ENCODE measurements at places on chromosomes 11 and 22. TPM values are rescaled to one million over a fixed set of nuclear protein-coding genes. Genes with fewer than 3 reads are reported as not detected.
A peak's percentile ranks its signal among the peaks of the same experiment; 100 is the strongest.

IGLL1 gene
- not detected for total RNA-seq

TRIM49B gene
- total RNA-seq: not detected

GNAZ gene
- total RNA-seq: 1.4 TPM

FAM83F gene
- 1.6 TPM for total RNA-seq

SRRD gene
- total RNA-seq: 15.1 TPM

PLA2G6 gene
- total RNA-seq: 91.4 TPM

GRCh38 chr11:123904932-123905331 is 3.0 kb downstream of the OR8D4 start:
- DNase-seq: no peak

DNA sequence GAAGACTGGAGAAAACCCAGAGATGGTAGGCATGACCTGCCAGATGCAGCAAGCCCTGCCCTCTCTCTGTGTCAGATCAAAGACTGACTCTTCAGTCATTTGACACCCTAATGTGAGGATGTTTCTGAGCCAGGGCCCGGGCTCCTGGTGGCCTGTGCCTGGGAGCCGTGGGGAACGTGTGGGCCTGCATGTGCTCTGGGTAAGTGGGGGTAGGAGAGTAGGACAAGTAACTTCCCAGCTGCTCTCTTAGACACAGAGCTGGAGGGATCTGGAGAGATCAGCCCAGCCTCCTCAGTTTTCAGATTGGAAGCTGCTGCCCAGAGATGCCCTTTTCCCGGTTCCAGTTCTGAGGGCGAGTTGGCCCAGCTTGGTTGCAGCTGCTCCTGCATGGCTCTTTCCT is 110.8 kb downstream of the TEAD1 start:
- no peak for DNase-seq

DNA sequence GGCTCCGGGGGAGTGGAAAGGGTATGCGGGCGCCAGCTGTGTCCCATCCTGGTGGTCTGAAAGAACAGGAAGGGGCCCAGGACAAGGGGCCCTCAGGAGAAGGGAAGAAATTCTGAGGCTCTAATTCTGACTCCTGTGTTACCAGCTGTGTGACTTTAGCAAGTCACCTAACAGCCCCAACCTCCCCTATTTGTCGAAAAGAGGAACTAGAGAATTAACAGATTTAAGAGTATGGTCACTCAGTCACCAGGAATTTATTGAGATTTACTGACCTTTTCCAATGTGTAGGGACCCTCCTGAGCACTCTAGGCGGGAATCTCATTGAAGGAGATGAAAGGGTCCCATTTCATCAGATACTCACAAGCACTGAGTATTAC is 14.6 kb downstream of the RPS6KA4 start:
- no peak for DNase-seq

DNA sequence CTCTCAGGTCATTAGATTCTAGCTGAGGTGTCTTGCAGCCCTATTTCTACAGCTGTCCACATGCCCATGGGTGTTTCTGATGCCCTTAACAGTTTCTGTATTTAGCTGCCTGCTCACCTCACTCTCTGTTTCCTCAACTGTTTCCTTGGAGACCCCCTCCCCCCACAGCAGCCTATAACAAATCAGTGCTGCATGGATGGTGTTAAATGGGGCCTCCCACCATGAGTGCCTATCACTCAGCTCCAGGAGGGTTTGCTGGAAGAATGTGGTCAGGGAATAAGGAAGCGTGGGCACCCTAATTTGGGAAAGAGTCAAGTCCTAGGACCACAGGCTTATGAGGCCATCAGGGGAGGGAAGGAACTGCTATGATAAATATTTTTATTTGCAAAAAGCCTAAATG is 8.6 kb downstream of the KLHL35 start:
- DNase-seq: no peak

DNA sequence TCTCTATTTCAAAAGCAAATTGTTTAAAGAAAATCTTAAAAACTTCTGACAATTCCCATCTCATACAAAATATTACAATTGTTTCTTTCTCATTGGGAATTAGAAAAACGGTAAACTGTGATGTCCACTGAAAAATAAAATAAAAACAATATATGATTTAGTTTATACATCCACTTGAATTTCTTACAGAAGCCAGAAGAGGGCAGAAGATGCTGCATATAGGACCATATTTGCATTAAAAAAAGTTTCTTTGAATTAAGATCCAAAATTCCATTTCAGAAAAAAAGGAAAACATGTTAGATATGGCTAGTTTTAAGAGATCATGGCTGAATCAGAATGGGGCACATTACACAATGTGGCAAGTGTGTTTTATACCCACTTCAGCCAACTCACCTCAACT is 39.3 kb upstream of the LRRC4C start:
- no peak for DNase-seq

- no peak for DNase-seq
Measured at GRCh38 chr11:95863486-95864140, 60.3 kb downstream of the MTMR2 start.

- no peak for DNase-seq
Measured at GRCh38 chr11:2240834-2241233, 29.6 kb downstream of the ASCL2 start.

- DNase-seq: peak; percentile 67
Measured at GRCh38 chr11:12224537-12224893, 114.1 kb downstream of the MICAL2 start.

DNA sequence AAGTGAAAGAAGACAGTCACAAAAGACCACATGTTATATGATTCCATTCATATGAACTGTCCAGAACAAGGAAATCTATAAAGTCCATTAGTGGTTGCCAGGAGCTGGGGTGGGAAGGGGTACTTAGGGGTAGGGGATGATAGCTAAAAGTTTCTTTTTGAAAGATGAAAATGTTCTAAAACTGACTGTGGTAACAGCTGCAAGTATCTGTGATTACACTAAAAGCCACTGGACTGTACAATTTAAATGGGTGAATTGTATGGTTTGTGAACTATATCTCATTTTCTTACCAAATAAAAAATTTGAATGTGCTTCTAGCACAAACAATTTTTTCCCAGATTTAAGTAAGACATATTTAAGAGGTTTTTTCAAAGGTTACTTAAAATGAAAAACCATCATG is 22.1 kb downstream of the CHKA start:
- no peak for DNase-seq

- no peak for DNase-seq
Measured at GRCh38 chr11:108891143-108891542, 226.3 kb downstream of the DDX10 start.

DNA sequence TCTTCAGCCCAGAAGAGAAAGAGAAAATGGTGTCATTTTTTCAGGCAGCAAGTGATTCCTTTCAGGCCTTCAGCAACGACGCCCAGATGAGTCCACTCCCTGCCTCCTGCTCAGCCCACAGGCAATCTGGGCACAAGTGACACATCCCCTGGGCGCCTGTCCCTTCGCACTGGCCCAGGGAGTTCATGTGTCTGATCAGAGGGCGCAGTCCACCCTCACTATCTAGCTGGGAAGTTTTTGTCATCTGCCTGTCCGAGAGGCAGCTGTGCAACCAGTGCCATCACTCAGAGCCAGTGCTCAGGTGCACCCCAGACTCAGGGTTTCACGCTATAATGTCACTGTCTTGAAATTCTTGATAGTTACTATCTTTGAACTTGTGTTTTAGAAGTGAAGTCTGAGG is 1.4 kb upstream of the KCNQ1OT1 start:
- no peak for DNase-seq

GRCh38 chr11:27965559-27965958 is 142.4 kb downstream of the KIF18A start:
- no peak for DNase-seq

DNA sequence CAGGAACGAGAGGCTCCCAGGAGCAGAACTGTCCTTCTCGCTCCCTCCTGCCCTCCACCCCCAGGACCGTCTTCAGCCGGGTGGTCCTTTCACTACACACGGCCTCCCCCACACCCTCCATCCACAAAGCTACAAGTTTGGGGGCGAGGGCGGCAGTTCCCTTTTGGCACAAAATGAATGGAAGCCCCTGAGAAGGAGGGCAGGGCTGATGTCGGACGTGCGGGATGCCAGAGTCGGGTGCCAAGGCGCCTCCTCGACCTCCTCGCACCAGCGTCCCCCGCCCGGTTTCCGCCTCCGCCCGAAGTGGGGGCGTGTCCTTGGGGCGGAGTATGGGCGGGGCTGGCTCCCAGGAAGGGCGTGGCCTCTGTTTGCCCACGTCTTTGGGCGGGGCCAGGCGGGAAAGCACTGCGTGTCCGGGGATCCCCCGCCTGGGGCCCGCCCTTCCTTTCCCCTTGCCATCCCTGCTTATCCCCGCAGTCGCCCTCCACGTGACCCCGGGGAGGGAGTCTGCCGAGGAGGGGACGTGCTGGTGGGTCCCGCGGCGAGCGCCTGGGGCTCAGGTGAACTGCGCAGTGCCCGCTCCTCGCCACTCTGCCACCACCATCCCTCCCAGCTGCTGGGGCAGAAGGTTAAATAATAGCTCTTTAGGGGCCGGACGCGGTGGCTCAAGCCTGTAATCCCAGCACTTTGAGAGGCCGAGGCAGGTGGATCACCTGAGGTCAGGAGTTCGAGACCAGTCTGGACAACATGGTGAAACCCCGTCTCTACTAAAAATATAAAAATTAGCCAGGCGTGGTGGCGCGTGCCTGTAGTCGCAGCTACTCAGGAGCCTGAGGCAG is 937 bp upstream of the EFEMP2 start:
- peak; percentile 97 for DNase-seq

- DNase-seq: peak; percentile 7
Measured at GRCh38 chr11:14764579-14765527, 121.2 kb downstream of the PDE3B start.

GRCh38 chr22:20864186-20864908 is 5.5 kb downstream of the SNAP29 start:
- DNase-seq: no peak

- DNase-seq: no peak
Measured at GRCh38 chr11:107834995-107835394, 23.6 kb downstream of the SLC35F2 start.

DNA sequence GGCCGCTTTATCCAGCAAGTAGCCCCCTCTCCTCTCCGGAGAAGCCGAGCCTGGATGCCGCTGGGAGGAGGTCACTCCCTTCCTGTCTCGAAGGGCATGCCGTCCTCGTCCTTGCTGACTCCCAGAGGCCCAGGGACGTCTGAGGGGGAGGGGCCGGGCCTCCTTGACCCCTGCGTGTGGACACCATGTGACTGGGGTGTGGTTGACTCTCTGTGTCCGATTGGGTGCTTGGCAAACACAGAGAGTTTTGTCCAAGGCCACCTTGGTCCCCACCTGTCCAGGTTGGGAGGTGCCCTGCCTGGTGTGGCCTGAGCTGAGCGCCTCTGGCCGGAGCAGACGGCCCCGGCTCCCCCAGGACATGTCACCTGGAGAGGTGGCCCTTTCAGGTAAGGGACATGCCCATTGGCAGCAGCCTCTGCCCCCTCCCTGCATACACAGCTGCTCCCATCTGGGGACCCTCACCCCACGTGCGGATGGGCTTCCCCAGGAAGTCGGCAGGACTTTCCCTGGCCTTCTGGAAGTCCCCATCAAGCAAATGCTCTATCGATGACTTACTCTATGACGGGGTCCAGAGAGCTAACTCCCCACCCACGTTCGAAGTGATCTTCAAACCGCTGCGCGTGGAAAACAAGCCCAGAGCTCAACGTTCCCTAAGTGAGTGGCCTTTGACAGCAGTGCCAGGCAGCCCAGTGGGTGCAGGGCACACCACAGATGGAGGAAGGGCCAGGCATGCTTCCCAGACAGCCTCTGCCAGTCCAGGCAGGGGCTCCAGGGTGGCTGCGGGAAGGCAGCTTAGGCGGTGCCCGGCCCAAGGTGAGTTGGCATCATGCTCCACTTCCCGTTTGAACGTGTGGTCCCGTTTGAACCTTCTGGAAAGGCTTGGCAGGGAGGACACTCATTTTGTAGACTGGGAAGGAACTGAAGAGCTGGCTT is at the start of gene SMIM38:
Gene SMIM38, plus strand, starts transcription at position 634 of the 933 bp plus-strand sequence. CDS start 1,912 bp downstream, outside the sequence.
- DNase-seq: no peak

GRCh38 chr11:36186340-36187175 is 102.7 kb downstream of the COMMD9 start:
- no peak for DNase-seq

GRCh38 chr22:19182472-19183157 is 4.1 kb upstream of the SLC25A1 start:
- DNase-seq: no peak

DNA sequence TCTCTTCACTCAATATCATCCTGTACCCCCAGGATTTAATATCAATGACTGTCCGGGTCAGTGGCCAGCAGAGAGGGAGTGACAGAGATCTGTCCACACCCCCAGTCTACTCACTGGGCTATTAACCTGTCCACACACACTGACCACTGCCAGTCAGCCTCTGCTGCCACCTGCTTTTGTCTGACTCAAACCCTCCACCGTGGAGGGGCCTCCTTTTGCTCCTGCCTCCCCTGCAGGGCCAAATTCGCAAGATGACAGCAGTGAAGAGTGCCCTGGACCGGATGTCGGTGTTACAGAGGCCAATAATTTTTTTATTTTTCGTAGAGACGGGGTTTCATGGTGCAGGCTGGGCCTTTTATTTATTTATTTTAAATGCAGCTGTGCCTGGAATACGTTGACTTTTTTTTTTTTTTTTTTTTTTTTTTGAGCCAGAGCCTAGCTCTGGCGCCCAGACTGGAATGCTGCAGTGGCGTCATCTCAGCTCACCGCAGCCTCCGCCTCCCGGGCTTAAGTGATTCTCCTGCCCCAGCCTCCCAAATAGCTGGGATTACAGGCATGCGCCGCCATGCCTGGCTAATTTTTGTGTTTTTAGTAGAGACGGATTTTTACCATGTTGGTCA is 5.1 kb downstream of the PDXP start:
- DNase-seq: no peak

DNA sequence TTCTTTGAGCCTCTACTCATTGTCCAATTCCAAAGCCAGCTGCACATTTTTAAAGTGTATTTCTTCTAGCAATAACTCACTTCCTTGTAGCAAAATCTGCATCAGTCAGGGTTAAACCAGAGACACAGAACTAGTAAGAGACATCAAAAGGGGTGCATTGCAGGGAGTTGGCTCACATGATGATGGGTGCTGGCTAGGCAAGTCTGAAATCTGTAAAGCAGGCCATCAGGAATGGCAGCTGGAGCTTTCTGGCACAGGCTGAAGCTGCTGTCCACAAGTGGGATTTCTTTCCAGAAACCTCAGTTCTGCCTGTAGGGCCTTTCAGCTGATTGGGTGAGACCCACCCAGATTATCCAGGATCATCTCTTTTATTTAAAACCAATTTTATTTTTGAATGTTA is 698.1 kb downstream of the NTM start:
- DNase-seq: no peak

GRCh38 chr11:70437111-70437784 is 38.9 kb downstream of the CTTN start:
- DNase-seq: no peak

DNA sequence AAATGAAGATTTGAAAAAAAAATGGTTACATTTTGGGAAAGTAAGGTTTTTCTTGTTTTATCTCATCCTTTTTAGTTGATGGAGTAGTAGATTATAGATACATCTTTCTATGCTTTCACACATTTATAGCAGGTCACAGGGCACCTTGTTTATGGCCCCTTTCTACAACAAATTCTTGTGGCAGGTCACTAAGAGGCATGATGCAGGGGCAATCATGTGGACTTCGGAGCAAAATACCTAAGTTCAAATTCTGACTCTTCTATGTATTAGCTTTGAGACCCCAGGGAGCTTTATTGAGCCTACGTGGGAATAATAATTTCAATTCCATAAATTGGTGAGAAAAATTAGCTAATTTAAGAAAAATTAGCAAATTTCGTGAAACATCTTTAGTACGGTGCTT is 177.4 kb downstream of the DSCAML1 start:
- DNase-seq: no peak

- DNase-seq: no peak
Measured at GRCh38 chr11:121291319-121291718, 1.3 kb upstream of the SC5D start.
